ENCODE measurements at places on chromosomes 11 and 22. TPM values are rescaled to one million over a fixed set of nuclear protein-coding genes. Genes with fewer than 3 reads are reported as not detected.

The KRTAP5-10 gene
- total RNA-seq = not detected

The ARHGEF17 gene
- 33.0 TPM for total RNA-seq

The ZBTB16 gene
- 4.2 TPM for total RNA-seq

The NFAM1 gene
- 0.54 TPM for total RNA-seq

The LMO2 gene
- total RNA-seq = 16.1 TPM

The CHST1 gene
- total RNA-seq = 9.8 TPM

The GUCY1A2 gene
- 59.4 TPM for total RNA-seq

The OR2AG1 gene
- not detected for total RNA-seq

The MMP11 gene
- 6.4 TPM for total RNA-seq

The RAB38 gene
- 2.2 TPM for total RNA-seq

The TP53I11 gene
- total RNA-seq = 14.4 TPM

The DAGLA gene
- 6.8 TPM for total RNA-seq

The GLYATL2 gene
- 2.4 TPM for total RNA-seq

The PLEKHB1 gene
- total RNA-seq = 7.4 TPM

The MS4A10 gene
- not detected for total RNA-seq

The C11orf97 gene
- total RNA-seq = not detected

The VWA5A gene
- 13.9 TPM for total RNA-seq

The B3GAT3 gene
- total RNA-seq = 12.8 TPM

The FXYD2 gene
- 2.4 TPM for total RNA-seq

The GGA1 gene
- 39.1 TPM for total RNA-seq

The PHOX2A gene
- not detected for total RNA-seq

The MS4A2 gene
- not detected for total RNA-seq

The ST14 gene
- total RNA-seq = 0.54 TPM

Data from cerebellum (tissue), 4 donors.